Mammary epithelial cell (primary cell): ENCODE measurements at places on chromosomes 3 and 15. TPM values are rescaled to one million over a fixed set of nuclear protein-coding genes. Genes with fewer than 3 reads are reported as not detected.

LCTL gene
- total RNA-seq = not detected in 2 replicates

ESYT3 gene
- total RNA-seq = 1.5 and 1.6 TPM in 2 replicates

RTP4 gene
- 0.50 TPM for total RNA-seq

LIPC gene
- not detected for total RNA-seq

CIB1 gene
- total RNA-seq = 51.1 and 74.6 TPM in 2 replicates

ZNF717 gene
- 24.3 TPM for total RNA-seq

KLHL6 gene
- total RNA-seq = 0.08 and 0.12 TPM in 2 replicates

DNA sequence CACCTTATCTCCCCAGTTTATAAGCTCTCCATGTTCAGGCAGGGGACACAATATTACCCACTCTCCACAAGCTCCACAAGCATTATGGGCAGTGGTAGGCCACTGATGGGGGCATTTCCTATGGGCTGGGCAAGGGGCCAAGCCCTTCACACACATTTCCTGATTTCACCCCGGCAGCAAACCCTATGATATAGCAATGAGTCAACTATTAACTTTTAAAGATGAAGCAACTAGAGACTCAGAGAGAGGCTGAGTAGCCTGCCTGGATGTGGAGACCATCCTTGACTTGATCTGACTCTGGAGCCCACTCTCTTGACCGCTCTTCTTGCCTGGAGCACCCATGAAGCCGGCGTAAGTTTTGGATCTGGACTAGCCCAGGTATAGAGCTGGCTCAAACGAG, 27.4 kb downstream of the FOXL2NB start:
- DNase-seq = peak; percentile 34

DNA sequence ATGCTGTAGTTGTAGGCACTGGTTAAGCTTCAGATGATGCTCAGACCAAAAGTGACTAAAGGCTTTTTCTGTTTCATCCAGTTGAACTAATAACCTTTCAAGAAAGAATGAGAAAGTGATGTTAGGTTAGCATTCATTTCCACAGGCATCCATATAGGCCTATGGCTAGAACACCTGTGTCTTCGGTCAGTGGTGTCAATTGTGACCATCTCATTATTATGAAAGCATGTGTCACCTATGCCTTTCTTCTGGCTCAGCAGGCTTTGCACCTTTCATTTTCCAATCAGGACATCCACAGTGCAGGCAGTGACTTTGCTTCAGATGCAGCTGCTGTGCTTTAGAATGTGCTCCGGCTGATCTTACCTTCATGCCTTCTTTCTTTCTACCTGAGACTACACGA, 57.9 kb downstream of the B3GNT5 start:
- DNase-seq = no peak

- DNase-seq = peak; percentile 15
Measured at GRCh38 chr15:84749111-84749991, 959 bp downstream of the ZNF592 start.

- DNase-seq = no peak
Measured at GRCh38 chr3:161796312-161796711, 299.7 kb downstream of the OTOL1 start.

DNA sequence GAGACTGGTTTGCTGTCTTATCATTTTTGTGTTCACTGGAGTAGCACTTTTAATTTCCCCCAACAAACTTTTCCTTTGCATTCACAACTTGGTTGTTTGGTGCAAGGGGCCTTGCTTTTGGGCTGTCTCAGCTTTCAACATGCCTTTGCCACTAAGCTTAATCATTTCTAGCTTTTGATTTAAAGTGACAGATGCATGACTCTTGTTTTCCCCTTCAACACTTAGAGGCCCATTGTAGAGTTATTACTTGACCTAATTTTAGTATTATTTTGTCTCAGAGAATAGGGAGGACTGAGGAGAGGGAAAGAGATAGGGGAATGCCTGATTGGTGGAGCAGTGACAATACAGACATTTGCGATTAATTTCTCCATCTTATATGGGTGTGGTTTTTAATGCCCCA, 340.1 kb upstream of the MANF start:
- no peak for DNase-seq

GRCh38 chr3:194129581-194130133, 6.3 kb upstream of the HES1 start:
- DNase-seq = no peak

DNA sequence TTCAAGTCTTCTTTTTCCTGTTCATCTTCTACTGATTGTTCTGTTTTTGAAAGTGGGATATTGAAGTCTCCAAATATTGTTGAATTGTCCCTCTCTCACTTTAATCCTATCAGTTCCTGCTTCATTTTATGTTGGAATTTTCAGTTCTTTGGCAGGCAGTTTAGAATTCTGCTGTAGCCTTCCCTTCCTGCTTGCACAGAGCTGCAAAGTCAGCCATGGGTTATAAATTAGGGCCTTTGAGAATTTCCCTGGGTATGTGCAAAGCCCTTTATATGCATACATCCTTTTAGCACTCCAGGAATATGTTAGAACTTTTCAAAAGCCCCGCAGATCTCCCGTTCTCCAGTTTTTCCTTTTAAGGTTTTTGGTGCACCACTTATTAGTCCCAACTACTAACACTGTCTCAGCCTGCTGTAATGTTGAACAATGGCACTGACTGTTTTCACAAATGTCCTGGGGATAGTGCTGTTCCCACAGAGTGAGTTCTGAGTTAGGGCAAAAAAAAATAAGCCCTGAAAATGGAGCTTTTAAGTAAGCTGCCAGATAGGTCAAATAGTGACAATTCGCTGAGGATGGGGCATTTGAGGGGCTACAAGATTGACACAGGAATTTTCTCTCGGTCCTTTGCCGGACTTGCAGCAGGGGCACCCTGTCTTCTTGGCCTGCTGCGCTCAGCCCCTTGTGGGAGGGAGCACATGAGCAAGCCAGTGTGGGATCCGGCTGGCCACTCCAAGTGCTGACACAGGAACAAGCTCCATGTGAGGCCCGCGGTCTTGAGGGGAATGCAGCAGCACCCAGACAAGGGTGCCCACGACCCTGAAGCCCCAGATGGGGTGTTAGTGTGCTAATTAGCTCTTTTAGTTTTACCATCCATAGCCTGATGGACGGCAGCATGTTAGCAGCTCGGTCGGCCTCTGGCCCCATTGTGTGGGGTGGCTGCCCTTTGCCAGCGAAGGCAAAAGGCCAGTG, 96.0 kb downstream of the VPS8 start:
- DNase-seq = no peak

DNA sequence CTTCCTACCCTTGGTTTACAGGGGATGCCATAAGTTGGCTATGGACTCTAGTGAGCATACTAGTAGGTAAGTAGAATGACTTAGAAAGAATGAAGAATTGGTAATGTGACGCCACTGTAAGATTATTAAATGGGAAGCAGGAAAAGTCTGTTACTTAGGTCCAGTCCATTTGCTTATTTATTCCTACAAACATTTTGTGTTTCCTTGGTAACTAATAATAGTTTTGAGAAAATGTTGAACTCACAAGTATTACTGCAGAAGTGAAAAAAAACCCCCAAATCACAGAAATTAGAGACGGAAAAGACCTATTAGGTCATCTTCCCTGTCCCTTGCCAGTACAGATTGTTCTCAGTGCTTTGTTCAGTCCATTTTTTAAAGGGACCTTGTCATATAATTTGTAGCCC, 63.5 kb downstream of the CMSS1 start:
- no peak for DNase-seq

DNA sequence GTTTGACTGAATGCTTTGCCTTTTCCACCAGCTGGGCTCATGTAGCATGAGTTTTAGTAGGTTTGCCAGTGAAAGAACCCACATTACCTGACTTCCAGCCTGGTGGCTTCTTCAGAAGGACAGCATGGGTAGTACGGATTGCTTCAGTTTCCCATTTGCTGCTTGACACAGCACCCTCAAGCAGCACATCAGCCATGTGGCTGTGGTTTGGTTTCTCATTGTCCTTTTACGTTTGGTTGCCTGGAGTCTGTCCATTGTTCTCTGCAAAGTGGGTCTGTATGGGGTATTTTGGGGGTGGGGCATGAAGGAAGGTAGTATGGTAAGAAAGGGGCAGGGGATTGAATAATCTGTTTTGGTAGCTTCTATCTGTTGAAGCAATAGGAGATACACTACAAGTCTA, 227.2 kb upstream of the ICE2 start:
- DNase-seq = no peak

DNA sequence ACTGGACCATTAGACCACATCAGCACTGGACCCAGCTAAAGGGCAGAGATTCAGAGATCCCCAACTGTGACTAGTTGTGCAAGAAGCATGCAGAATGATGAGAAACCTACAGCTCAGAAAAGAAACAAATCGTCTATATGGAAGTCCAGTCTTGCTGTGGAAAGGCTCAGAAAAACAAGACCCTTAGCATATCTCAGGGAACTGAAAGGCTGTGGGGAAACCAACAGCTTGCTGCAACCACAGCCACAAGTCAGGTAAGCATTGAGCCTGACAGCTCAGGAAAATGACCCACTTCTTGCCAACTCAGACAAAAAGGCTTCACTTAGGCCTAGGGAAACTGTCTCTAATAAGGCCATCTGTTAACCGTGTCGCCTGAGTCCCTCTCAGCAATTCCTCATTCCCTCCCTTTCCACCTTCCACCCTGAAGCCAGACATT, 145.6 kb downstream of the LSAMP start:
- DNase-seq = no peak

GRCh38 chr15:42107473-42107872, 13.1 kb upstream of the PLA2G4D start:
- DNase-seq = peak; percentile 25

DNA sequence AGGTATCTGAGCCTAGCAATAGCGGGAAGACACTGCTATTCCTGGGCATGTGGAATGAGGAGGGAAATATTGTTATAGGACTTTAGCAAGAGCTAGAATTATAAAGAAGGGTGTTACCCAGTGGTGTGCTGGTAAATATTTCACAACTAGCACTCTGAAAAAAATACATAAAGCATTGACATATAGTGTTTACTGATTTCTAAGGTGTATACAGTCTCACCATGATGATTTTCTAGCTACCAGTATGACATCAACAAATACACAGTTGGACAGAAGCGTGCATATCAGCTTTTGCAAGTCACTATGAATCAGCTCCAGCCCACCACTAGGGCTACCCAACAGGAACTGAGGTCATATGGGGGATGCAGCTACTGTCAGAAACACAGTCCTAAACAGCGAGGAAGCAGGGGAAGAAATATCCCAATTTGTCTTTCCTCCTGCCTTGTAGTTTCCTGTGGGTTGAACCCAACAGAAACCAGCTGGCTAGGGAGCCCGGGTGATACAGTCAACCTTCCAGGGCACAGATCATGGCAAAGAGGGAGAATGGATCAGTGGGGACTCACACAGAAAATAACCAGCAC, 39.6 kb downstream of the HGD start:
- DNase-seq = no peak

DNA sequence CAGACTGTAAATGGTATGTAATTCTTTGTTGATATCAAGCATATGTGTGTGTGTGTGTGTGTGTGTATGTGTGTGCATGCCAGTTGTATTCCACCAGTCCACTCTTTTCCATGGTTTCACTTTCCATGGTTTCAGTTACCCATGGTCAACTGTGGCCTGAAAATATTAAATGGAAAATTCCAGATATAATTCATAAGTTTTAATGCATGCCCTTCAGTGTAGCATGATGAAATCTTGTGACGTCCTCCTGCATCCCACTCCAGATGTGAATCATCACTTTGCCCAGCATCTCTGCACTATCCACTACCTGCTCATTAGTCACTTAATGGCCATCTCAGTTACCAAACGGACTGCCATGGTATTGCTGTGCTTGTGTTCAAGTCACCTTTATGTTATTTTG, 215.9 kb downstream of the GBE1 start:
- peak; percentile 33 for DNase-seq

DNA sequence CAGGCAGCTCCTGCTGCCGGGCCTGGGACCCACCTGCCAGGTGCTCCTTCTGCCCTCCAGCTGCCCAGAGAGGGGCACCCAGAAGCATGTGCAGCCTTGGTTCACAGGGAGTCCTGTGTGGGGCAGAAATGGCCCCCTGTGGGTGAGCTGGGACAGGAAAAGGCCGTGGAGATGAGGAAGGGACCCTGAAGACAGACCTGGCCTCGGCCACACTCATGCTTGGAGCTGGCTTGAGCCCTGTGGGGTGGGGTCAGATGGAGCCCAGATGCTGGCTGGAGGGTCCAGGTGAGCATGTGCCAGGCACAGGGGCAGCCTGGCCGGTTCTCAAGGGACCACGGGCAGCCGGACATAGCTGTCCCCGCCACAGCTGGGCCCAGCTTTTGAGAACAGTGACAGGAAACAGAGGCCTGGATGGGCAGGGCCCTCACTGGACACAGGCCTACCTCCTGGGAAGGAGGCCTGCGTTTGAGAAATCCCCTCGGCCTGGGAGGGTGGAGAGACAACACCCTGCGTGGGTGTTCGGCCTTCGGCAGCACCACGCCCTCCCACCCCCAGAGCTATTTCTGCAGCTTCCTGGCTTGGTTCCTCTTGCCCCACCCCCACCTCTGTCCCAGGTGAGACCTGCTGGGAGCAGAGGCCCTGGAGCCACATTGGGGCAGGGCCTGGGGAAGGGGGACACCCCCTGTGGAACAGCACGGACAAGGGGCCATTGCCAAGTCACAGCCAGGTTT, 132.6 kb upstream of the MEF2A start:
- peak; percentile 68 for DNase-seq
